ENCODE measurements at places on chromosomes 16 and 17. TPM values are rescaled to one million over a fixed set of nuclear protein-coding genes. Genes with fewer than 3 reads are reported as not detected.

The TMED6 gene
- total RNA-seq = 1.1 TPM

The NCBP3 gene
- total RNA-seq = 28.2 TPM

The ABCC12 gene
- total RNA-seq = not detected

The KRTAP4-3 gene
- total RNA-seq = not detected

The OTOA gene
- total RNA-seq = 0.21 TPM

The MRPL10 gene
- 21.6 TPM for total RNA-seq

The PYDC1 gene
- not detected for total RNA-seq

The KRTAP9-4 gene
- not detected for total RNA-seq

The TNK1 gene
- 2.4 TPM for total RNA-seq

The MYH8 gene
- total RNA-seq = not detected

The DYNLRB2 gene
- total RNA-seq = not detected

The MYH1 gene
- not detected for total RNA-seq

The CCL5 gene
- total RNA-seq = 6.7 TPM

DNA sequence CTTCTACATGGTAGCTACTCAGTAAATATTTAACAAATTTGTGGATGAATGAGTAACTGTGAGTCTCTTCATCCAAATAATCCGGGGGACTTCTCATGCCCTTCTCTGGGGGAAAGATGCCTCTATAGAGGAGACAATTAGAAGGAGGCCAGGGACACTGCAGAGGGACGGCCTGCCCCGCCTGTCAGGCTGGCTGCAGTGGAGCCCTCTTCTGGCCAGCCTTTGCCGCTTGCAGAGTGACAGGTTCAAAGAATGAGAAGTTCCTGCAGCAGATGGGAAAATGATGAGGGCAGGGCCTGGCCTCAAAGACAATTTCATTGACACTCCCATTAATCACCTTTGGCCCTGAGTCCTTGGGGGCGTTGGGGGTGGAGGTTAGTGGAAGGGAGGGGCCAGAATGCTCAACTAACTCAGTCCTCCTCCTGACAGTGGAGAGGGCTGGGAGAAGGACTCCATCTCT is 339.0 kb downstream of the MAF start:
- peak; percentile 68 for DNase-seq
- H3K27me3 ChIP-seq = no peaks in the 10 kb centered on the region
- no peaks in the 10 kb centered on the region for H3K4me1 ChIP-seq
- no peak overlapping the region for H3K27ac ChIP-seq
- H3K36me3 ChIP-seq = no peaks in the 10 kb centered on the region
- H3K4me3 ChIP-seq = no peak overlapping the region

- no peaks in the 10 kb centered on the region for H3K4me1 ChIP-seq
- no peak for DNase-seq
- H3K4me3 ChIP-seq = no peak overlapping the region
- no peaks in the 10 kb centered on the region for H3K27me3 ChIP-seq
- H3K27ac ChIP-seq = no peak overlapping the region
- H3K36me3 ChIP-seq = no peaks in the 10 kb centered on the region
Observed at GRCh38 chr16:89779909-89780305, 36.5 kb downstream of the FANCA start.

DNA sequence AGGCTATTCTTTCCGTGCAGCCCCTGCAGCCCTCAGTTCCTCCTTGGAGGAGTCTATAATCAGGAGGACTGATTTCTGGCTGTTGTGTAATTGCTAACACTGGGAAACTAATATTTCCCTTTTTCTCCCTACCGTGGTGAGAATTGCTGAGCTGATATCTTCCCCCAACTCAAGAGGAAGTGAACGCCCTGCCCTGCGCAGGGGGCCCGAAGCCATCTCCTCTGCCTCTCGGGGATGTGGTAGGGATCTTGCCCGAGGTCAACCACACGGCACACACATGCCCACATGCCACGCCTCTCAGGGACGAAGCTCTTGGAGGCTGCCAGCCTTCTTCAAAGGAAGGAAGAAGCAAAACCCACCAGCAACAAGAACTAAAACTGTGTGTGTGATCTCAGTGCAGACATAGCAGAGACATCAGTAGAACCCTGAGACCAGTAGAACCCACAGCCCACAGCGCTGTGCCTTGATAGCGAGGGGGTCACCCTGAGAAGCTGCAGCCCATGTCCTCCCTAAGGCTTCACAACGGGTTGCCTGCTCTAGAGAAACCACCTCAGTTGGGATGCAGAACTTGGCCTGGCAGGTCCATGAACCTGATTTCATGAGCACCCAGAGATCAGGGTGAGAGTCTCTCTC is 8.9 kb upstream of the ULK2 start:
- H3K27me3 ChIP-seq = no peaks in the 10 kb centered on the region
- no peak for DNase-seq
- no peaks in the 10 kb centered on the region for H3K36me3 ChIP-seq
- H3K4me1 ChIP-seq = no peaks in the 10 kb centered on the region
- H3K27ac ChIP-seq = no peak overlapping the region

- no peak for DNase-seq
- H3K27me3 ChIP-seq = no peaks in the 10 kb centered on the region
- H3K36me3 ChIP-seq = no peaks in the 10 kb centered on the region
- H3K27ac ChIP-seq = no peak overlapping the region
Observed at GRCh38 chr16:15894571-15895374, 6.4 kb upstream of the CEP20 start.

GRCh38 chr17:9037736-9038135 is 16.4 kb downstream of the NTN1 start:
- H3K4me1 ChIP-seq = no peaks in the 10 kb centered on the region
- no peaks in the 10 kb centered on the region for H3K27me3 ChIP-seq

GRCh38 chr17:38871247-38872015 is 1.6 kb downstream of the LASP1 start:
- no peaks in the 10 kb centered on the region for H3K27me3 ChIP-seq
- H3K4me1 ChIP-seq = no peaks in the 10 kb centered on the region
- no peaks in the 10 kb centered on the region for H3K36me3 ChIP-seq
- H3K4me3 ChIP-seq = peak overlapping the region; percentile 59
- DNase-seq = peak; percentile 90

DNA sequence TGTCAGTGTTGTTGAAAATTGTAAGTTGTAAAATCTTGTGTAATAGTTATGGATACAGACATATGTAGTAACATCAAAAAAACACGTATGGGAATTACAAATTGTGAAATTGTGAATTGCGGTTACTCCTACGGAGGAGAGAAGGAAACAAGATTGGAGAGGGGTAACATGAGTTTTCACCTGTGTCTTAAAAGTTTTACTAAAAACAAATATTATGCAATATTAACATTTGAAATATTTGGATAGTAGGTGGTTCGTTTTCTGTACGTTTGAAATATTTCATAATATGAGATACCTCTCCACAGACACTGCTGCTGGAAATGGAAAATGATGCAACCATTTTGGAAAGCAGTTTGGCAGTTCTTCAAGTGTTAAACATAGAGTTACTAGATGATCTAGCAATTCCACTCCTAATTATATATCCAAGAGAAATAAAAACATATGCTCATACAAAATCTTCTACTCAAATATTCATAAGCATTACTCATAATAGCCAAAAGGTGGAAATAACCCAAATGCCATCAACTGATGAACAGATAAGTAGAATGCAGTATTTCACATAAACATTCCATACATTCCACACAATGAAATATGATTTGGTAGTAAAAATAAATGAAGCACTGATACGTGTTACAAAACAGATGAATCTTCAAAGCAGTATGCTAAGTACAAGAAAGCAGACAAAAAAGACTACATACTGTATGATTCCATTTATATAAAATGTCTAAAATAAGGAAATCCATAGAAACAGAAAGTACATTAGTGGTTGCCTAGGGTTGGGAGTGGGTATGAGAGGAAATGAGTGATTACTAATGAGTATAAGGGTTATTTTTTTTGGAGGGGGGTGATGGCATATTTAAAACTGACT is 40.7 kb upstream of the ABCA10 start:
- no peak overlapping the region for H3K27ac ChIP-seq
- no peaks in the 10 kb centered on the region for H3K27me3 ChIP-seq
- H3K4me3 ChIP-seq = no peak overlapping the region
- no peak for DNase-seq
- no peaks in the 10 kb centered on the region for H3K4me1 ChIP-seq

DNA sequence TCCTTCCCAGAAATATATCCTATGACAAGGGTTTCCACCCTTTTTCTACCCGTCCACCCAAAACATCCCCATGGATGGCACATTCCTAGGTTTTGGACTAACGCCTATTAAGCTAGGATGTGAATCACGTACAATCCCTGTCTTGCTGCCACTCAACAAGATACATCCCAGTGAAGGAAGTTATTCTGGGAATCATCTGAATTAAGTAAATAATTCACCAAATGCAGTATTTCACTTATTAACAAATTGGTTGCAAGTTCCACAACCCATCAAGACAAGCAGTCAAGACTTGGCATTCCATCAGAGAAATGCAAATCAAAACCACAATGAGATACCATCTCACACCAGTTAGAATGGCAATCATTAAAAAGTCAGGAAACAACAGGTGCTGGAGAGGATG is 32.1 kb downstream of the ASPA start:
- H3K4me3 ChIP-seq = no peak overlapping the region
- DNase-seq = no peak
- no peaks in the 10 kb centered on the region for H3K36me3 ChIP-seq
- H3K27ac ChIP-seq = no peak overlapping the region
- H3K4me1 ChIP-seq = no peaks in the 10 kb centered on the region

- no peaks in the 10 kb centered on the region for H3K36me3 ChIP-seq
- H3K27ac ChIP-seq = no peak overlapping the region
- H3K4me1 ChIP-seq = no peaks in the 10 kb centered on the region
- H3K27me3 ChIP-seq = no peaks in the 10 kb centered on the region
- no peak overlapping the region for H3K4me3 ChIP-seq
Observed at GRCh38 chr16:81505011-81505661, 60.5 kb downstream of the CMIP start.

- no peak overlapping the region for H3K4me3 ChIP-seq
- no peaks in the 10 kb centered on the region for H3K36me3 ChIP-seq
- no peaks in the 10 kb centered on the region for H3K4me1 ChIP-seq
- no peak overlapping the region for H3K27ac ChIP-seq
- peak; percentile 91 for DNase-seq
Observed at GRCh38 chr16:84925092-84925772, 86.1 kb downstream of the ZDHHC7 start.

GRCh38 chr17:55040611-55041010 is 72.0 kb downstream of the STXBP4 start:
- H3K27me3 ChIP-seq = no peaks in the 10 kb centered on the region
- H3K4me3 ChIP-seq = no peak overlapping the region
- no peak for DNase-seq
- H3K27ac ChIP-seq = no peak overlapping the region

- no peak for DNase-seq
- H3K36me3 ChIP-seq = no peaks in the 10 kb centered on the region
- H3K4me3 ChIP-seq = no peak overlapping the region
- H3K4me1 ChIP-seq = no peaks in the 10 kb centered on the region
- no peak overlapping the region for H3K27ac ChIP-seq
- H3K27me3 ChIP-seq = no peaks in the 10 kb centered on the region
Observed at GRCh38 chr17:57655553-57655952, 89.5 kb downstream of the CCDC182 start.

DNA sequence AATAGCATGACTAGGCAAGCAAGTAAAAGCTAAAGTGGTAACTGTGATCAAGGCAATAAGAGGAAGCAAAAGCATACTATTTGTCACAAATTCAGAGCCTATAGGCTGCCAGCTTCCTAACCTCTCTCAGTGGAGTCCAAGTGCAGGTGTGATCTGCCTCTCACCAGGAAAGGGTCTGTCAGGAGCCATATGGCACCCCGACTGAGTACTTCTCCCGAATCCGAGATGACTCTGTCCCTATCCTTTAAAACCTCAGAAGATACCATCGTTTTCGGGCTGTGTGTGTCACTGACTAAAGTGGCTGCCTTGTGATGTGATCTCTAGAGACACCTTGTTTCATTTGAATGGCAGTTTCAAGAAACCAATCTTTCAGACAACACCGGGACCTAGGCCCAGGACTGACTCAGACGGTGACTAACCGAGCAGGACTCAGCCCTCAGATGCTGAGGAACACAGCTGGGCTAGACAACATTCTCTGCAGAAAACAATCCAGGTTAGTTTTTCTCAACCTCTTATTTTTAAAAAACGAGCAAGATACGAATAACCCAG is 63.6 kb downstream of the SMG6 start:
- no peaks in the 10 kb centered on the region for H3K36me3 ChIP-seq
- H3K27me3 ChIP-seq = no peaks in the 10 kb centered on the region
- H3K27ac ChIP-seq = no peak overlapping the region
- DNase-seq = peak; percentile 89

DNA sequence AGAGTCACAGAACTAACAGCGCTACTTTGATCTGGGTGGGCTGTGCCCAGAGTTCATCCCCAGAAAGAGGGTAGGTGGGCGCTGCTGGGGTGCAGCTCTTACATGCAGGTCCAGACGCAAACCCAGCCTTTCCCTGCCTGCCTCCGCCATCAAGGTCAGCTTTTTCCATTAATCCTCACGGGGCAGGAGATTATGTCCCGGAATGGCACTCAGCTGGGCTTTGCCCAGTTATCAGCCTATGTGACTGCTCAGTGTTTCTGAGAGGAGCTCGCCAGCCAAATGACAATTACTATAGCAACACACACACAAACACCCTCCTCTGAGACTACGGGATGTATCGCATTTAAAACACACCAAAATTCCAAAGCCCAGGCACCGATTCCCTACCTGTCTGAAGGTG is 20.1 kb downstream of the GLYR1 start:
- H3K4me1 ChIP-seq = no peaks in the 10 kb centered on the region
- no peaks in the 10 kb centered on the region for H3K27me3 ChIP-seq
- DNase-seq = no peak
- no peak overlapping the region for H3K27ac ChIP-seq

- no peaks in the 10 kb centered on the region for H3K4me1 ChIP-seq
- no peak overlapping the region for H3K4me3 ChIP-seq
- H3K27ac ChIP-seq = no peak overlapping the region
- H3K27me3 ChIP-seq = no peaks in the 10 kb centered on the region
- no peak for DNase-seq
Observed at GRCh38 chr16:71352963-71353460, 5.5 kb upstream of the CALB2 start.

- no peak overlapping the region for H3K4me3 ChIP-seq
- DNase-seq = peak; percentile 64
- H3K27me3 ChIP-seq = no peaks in the 10 kb centered on the region
- H3K36me3 ChIP-seq = no peaks in the 10 kb centered on the region
- peaks cover 3% of the 10 kb centered on the region for H3K4me1 ChIP-seq
- peak overlapping the region; percentile 100 for H3K27ac ChIP-seq
Observed at GRCh38 chr17:50176559-50177357, 11.0 kb downstream of the SGCA start.

DNA sequence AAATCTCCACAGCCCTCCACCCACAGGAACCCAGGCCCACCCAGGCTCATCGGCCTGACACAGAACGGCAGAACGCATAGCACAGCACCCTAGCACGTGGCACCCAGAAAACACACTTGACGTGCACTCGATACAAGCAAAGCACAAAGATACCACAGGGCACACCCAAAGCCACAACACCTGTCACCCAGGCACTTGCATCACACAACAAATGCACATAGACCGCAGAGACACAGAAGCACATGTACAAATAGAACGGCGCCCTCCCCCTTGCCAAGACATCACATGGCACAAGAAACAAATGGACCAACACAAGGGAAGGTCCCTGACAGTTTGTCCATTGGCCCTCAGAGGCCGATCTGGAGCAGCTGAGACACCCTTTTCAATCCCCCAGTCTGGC is 147.7 kb upstream of the WSCD1 start:
- no peaks in the 10 kb centered on the region for H3K27me3 ChIP-seq
- H3K36me3 ChIP-seq = no peaks in the 10 kb centered on the region
- H3K4me1 ChIP-seq = no peaks in the 10 kb centered on the region
- no peak for DNase-seq
- no peak overlapping the region for H3K27ac ChIP-seq
- H3K4me3 ChIP-seq = no peak overlapping the region

- H3K4me1 ChIP-seq = no peaks in the 10 kb centered on the region
- no peaks in the 10 kb centered on the region for H3K27me3 ChIP-seq
- no peak overlapping the region for H3K27ac ChIP-seq
- DNase-seq = no peak
- H3K36me3 ChIP-seq = no peaks in the 10 kb centered on the region
- H3K4me3 ChIP-seq = no peak overlapping the region
Observed at GRCh38 chr16:1261131-1261892, 5.4 kb downstream of the TPSD1 start.
